ENCODE measurements at places on chromosomes 7 and 10.

DNA sequence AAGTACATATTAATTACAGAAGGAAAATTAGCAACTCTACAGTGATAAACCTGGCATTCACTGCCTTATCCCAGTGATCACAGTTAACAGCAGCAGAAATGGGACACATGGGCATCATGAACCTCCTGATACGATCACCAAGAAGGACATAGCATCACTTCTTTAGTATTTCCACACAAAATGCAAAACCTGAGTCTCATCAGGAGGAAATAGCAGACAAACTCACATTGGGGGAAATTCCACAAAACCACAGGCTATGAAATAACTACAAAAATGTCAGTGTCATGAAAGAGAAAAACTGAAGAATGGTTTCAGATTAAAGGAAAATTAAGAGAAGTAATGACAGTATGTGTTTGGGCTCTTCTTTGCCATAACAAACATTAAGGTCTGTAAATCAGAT is 12.0 kb upstream of the PURB start:
- DNase-seq, result no peak

- DNase-seq, result no peak
Measured at GRCh38 chr10:69064762-69065328, 23.1 kb upstream of the SRGN start.

- DNase-seq, result no peak
Measured at GRCh38 chr10:64956441-64956840, 1435.2 kb downstream of the REEP3 start.

DNA sequence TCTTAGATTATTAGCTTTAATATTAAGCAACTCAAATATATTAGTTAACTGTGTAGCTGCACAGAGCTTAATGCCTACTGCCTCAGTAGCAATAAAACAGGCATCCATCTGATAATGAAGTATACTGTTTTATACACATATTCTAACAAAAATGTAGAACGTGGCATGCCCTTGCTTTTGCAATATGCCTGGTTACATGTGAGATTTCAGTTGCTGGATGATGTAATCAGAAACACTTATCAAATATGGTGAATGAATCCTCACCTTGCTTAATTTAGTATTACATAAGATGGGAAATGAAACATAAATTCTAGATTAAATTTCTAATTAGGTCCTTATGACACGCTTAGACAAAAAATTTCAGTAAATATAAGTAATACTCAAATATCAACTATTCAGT is 8.0 kb downstream of the DNAJC1 start:
- no peak for DNase-seq

All from stimulated activated CD4-positive, alpha-beta T cell treated with anti-CD3 and anti-CD28 coated beads, TNF-alpha, amount 100 ng/mL, for 24 hours (primary cell).